ENCODE measurements at places on chromosomes 5 and 9.

- DNase-seq: no peak
Measured at GRCh38 chr5:43353668-43354067, 40.5 kb upstream of the HMGCS1 start.

DNA sequence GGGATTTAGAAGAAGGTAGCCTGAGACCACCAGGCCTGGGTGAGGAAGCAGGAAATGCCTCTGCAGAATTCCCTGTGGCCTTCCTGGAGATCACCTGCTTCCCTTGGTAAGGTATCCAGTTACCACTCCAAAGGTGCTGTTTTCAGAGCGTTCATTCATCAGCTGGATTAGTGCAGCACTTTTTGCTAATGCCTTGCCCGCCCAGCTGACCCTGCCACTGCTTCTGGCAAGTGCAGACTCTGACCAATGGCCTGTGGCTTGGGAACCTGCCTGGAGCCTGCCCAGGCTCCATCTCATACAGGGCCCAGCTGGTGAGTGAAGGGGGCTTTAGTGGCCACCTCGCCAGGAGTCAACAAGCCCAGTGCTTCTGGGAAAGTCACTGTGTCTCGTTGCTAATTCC is 48.6 kb downstream of the FOXI1 start:
- no peak for DNase-seq

- no peak for DNase-seq
Measured at GRCh38 chr5:179860301-179860700, 1.7 kb upstream of the MRNIP start.

- no peak for DNase-seq
Measured at GRCh38 chr9:79925326-79925725, 353.6 kb downstream of the TLE4 start.

- no peak for DNase-seq
Measured at GRCh38 chr9:14532456-14533115, 160.6 kb downstream of the ZDHHC21 start.

DNA sequence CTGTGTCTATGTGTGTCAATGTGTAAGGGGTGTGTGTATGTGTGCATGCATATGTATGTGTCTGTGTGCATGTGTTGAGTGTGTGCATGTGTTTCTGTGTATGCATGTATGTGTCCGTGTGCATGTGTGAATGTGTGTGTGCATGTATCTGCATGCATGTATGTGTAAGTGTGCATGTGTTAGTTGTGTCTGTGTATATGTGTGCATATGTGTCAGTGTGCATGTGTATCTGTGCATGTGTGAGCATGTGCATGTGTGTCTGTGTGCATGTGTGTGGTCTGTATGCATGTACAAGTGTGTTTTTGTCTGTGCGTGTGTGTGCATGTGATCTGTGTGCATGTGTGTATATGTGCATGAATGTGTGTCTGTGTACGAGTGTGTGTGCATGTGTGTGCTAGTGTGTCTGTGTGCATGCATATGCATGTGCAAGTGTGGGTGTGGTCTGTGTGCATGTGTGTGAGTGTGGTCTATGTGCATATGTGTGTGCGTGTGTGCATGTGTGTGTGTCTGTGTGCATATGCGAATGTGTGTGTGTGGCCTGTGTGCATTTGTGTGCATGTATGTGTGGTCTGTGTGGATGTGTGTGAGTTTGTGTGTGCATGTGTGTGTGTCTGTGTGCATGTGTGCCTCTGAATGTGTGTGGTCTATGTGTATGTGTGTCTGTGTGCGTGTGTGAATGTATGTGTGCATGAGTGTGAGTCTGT is 9.6 kb downstream of the FAM163B start:
- no peak for DNase-seq

- DNase-seq: no peak
Measured at GRCh38 chr5:176579323-176579722, 30.2 kb downstream of the CDHR2 start.

DNA sequence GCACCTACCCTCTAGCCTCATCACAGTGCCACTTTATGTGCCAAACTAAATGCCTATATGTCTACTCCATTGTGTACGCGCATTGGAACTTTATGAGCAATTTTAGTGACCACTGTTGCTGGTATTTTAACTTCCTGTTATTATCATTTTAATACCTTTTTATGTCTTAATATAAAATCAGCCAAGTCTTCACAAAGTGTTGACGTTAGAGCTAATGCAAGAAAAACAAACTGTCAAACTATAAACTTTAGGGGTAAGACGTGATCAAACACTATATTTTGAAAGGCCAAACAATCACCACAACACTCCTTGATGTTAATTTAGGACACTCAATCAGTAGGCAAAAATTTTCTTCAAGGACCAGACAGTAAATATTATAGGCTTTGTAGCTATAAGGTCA is 73.9 kb downstream of the PRELID2 start:
- DNase-seq: no peak

DNA sequence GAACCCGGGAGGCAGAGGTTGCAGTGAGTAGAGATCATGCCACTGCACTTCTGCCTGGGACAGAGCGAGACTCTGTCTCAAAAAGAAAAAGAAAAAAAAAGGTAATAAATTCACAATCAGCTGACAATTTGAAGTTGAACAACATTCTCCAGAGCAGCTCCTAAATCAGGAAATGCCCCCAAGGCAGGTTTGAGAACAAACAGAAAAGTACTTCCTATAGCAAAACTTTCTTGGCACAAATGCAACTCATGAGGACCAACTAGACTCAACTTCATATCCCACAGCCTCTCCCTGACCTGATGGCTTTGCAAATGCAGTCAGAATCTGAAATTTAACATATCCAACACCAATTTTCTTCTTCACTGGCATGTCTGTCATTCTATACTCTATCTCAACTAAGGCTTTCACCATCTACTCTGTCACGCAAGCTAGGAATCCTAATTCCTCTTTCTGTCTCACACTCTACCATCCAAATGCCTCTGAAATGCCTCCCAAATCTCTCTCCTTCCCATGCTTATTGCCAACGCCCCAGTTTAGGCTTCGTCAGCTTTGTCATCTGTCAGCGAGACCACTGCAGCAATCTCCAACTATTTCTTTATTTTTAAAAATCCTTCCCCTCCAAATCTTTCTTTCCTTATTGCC is 113.3 kb downstream of the MAPKAP1 start:
- DNase-seq: no peak

GRCh38 chr5:149452007-149452664 is 73.0 kb upstream of the IL17B start:
- DNase-seq: no peak

DNA sequence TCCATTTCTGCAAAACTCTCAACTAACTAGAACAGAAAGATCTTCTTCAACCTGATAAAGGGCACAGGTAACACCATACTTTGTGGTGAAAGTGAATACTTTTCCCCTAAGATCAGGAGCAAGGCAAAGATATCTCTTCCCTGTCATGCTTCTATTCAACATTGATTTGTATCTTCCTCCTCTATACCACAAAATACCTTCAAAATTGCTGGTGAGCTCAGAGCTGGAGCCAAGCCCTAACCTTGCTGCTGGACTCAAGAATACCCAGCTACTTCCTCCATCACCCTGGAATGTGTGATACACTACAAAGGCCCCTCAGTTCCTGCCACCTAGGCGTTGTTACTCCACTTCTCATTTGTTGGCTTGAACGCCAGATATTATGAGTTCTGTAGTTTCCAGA is 499.0 kb downstream of the ACTL7B start:
- no peak for DNase-seq

GRCh38 chr5:31809050-31809870 is 170.3 kb downstream of the PDZD2 start:
- no peak for DNase-seq

GRCh38 chr5:157484768-157485167 is 24.8 kb downstream of the NIPAL4 start:
- DNase-seq: no peak

- no peak for DNase-seq
Measured at GRCh38 chr9:82681809-82682208, 381.1 kb downstream of the RASEF start.

GRCh38 chr9:15927161-15927560 is 374.3 kb downstream of the CCDC171 start:
- DNase-seq: no peak

GRCh38 chr9:91421128-91421765 is 2.4 kb downstream of the NFIL3 start:
- DNase-seq: no peak

DNA sequence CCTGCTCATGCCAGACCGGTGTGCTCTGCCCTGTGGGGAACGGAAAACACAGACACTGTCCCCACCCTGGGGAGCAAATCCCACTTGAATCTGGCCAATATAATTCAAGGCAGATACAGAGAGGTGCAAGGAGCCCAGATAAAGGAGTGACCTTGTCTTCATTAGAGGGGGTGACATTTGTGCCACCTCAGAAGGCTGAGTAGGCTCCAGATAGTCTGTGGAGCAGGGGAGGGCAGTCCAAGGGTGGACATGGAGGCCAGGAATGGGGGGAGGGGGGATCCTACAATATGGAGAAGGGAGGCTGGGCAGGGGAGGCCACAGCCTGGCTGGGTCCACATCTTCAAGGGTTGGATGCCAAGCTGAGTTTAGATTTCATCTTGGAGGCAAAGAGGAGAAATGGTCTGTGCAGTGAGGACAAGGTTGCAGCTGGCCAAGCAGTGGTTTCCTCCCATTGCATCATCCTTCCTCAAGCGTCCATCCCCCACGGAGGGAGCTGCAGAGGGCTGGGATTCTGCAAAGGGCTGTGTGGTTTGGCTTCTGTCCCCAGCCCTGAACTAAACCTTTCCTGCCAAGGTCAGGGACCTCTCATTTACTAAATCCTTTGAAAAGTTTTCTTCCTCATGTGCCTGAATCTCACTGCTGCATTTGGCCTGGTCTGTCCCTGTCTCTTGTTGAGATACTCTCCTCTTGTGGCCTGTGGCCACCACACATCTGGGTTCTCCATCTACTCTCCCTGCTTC is 60.1 kb downstream of the GALNT12 start:
- no peak for DNase-seq

GRCh38 chr9:120950421-120951388 is 24.1 kb upstream of the TRAF1 start:
- DNase-seq: no peak

- DNase-seq: no peak
Measured at GRCh38 chr5:179187229-179187678, 127.1 kb downstream of the ZNF354C start.

DNA sequence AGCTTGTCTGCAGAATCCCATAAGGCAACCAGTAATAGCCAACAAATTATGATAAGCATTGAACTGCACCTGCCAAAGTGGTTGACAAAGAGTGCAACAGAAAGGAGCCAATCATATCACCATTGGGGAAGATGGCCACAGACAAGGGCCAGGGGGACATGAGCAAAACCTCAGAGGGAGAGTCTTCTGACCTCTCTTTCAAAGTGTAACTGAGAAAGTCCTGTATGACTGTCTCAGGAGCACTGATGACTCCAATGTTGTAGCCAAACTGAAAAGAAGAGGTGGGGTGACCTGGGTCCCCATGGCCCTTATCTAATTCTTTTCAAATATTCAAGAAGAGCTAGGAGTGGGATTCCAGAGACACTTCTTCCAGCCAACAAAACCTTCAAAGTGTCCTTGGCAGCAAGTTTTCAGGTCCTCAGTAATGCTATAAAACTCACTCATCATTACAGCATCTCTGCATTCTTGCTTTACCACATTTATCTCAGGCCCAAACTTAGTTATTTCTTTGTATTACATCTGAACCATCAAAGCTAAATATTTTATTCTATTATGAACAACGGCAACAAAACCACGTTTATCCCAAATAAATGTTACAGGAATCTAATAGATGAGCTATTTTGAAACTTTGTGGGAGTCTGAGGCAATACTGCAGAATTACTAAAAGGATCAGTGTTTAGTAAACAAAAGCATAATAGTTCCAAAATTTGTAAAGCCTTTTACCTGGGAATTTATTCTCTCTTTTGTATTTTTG is 24.4 kb downstream of the FBLL1 start:
- DNase-seq: no peak

- no peak for DNase-seq
Measured at GRCh38 chr9:91426123-91426745, 2.6 kb upstream of the NFIL3 start.

- DNase-seq: no peak
Measured at GRCh38 chr5:109218818-109219217, 191.0 kb downstream of the PJA2 start.

DNA sequence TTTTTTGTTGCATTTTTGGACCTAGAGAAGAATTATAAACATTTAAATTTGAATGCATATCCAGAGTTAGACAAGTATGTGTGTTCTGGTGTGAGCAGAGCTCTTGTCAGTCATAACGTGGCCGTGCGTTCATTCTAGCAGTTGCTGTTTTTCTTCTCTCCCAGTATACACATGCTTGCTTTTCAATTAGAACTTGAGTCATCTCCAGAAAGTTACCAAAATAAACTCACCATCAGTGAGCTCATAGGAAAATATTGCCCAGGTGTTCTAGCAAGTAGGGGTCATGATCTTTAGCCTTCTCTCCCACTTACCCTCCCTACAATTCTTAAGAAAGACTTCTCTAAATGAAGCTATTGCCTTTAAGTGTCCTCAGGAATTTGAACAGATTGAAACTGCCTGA is 247.5 kb upstream of the TUT7 start:
- DNase-seq: no peak

GRCh38 chr5:165244407-165244806 is 1739.0 kb downstream of the MAT2B start:
- no peak for DNase-seq

- no peak for DNase-seq
Measured at GRCh38 chr5:57509501-57510260, 27.1 kb upstream of the ACTBL2 start.

- no peak for DNase-seq
Measured at GRCh38 chr5:96614110-96614691, 48.0 kb upstream of the CAST start.

DNA sequence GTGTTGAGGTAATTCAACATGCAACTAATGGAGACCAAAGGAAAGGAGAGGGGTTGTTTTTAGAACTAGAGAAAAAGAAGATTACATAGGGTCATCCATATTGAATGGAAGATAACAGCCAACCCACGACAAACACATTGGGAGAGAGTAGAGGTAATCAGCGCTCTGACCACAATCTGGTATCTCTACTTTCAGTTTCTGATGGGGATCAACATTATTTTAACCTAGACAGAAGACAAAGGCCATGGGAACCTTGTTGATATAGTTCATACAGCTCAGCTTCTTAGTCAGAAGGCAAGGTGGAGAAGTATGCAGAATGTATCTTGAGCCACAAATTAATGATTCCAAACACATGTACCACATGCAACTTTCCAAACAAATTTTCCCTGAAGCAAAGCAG is 537.1 kb upstream of the ST8SIA4 start:
- DNase-seq: no peak

DNA sequence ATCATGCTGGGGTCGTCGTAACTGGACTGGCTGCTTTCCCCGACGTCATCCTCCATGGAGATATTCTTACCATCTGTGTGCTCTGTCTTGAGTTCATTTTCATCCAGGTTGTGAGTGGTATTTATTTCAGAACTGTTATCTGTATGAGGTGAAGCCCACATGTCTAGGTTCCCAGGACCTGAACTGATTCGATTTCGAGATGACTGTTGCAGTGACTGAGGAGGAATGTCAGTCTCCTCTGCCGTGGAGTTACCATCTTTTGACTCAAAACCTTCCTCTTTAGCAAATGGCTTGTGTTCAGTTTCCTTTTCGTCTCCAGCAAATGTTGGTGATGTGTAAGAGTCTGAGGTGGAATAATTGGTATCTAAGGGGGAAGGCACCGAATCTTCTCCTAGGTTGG is 55.2 kb upstream of the PCA3 start:
- no peak for DNase-seq

- DNase-seq: no peak
Measured at GRCh38 chr9:96646081-96646991, 8.8 kb downstream of the PRXL2C start.

- DNase-seq: no peak
Measured at GRCh38 chr5:674630-675011, 18.5 kb downstream of the TPPP start.

- no peak for DNase-seq
Measured at GRCh38 chr5:119022017-119022745, 33.8 kb upstream of the DTWD2 start.
